Stimulated activated CD8-positive, alpha-beta memory T cell treated with anti-CD3 and anti-CD28 coated beads, Interleukin-4, amount 100 ng/mL, for 24 hours (primary cell): ENCODE measurements at places on chromosomes 5 and 9.

GRCh38 chr9:687034-687785 lies 154.3 kb upstream of the DMRT1 start:
- DNase-seq, result no peak

DNA sequence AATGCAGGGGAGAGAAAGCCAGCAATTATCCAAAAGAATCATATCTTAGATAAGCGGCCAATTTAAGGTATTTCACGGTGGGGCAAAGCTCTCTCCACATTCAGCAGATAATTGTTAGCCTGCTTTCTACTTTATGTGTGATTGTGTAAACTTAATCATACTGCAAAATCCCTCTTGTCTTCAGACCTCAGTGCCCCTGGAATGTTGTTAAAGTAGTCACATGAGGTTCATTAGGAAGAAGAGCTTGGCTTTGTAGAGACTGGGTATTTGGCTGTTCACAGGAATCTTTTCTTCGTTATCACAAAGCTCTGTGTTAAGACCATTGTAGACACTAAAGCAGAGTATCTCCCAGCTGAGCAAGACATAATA lies 127.0 kb downstream of the RFK start:
- DNase-seq, result no peak

DNA sequence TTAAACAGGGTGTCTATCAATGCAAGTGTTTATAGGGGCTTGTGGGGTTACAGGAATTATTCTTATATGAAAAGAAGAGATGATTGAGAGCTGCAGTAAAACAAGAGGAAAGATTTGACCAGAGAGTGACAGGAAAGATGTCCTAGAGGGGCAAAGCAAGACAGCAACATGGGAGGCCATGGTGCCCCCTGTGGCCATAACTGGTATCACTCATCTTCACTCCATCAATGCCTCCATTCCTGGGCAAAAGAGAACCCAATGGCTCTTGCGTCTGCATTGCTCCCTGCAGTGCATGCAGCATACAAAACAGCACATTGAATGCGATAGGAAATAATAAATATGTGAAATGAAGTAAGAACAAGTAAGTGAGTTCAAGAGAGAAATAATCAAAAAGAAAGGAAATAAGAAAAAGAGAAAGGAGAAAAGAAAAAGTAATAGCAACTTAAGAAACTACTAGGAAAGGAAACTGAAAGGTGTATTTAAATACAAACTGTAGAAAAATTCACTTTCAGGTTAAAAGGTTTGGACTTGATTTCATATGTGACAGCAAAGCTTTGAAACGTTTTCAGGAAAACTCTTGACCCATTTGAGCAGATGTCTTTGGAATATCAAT lies 206.6 kb downstream of the SEMA5A start:
- DNase-seq, result no peak

DNA sequence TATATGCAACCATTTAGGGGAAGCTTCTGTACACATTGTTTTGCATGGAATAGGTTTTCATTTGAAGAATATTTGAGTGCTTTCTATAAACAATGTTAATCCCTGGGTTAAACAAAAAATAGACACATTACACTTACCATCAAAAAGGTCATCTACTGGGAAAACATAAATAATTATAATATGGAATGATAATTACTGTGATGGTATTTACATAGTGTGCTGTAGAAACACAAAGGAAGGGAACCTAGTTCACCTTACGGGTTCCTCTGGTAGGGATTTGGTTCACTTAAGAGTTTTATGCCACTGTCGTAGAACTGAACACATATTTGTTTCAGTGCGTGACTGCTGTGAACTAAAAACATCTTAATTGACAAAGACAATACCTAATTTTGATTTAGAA lies 44.9 kb downstream of the SLC44A1 start:
- no peak for DNase-seq

DNA sequence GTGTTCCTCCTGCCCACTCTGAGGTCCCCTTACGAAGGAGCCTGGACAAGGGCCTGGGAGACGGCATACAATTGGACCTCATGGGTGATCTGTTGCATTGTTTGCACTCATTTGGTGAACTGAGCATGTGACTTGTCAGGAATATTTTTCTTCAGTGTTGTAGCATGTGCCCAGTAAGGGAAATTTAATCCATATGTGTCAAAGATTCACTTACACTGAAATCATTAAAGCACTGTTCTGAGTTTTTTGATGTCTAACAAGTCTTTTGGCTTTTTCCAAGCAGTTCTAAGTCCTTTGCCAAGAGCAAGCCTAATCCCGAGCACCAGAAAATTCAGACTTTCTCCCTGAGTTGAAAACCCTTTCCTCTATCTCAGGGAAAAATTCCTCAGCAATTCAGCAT lies 61.6 kb upstream of the RPS23 start:
- no peak for DNase-seq

DNA sequence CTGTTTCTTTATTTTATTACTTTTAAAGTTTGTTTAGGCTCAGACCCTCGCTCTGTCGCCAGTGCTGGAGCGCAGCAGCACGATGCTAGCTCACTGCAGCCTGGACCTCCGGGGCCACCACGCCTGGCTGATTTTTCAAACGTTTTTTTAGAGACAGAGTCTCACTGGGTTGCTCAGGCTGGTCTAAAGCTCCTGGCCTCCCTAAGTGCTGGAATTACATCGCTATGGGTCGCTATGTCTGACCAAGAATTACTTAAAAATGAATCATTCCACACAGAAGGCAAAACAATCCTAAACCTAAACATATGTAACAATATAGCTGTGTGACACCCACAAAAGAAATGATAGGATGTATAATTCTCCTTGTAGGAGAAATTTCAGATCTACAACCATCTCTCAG lies 86.9 kb upstream of the SIMC1 start:
- no peak for DNase-seq

DNA sequence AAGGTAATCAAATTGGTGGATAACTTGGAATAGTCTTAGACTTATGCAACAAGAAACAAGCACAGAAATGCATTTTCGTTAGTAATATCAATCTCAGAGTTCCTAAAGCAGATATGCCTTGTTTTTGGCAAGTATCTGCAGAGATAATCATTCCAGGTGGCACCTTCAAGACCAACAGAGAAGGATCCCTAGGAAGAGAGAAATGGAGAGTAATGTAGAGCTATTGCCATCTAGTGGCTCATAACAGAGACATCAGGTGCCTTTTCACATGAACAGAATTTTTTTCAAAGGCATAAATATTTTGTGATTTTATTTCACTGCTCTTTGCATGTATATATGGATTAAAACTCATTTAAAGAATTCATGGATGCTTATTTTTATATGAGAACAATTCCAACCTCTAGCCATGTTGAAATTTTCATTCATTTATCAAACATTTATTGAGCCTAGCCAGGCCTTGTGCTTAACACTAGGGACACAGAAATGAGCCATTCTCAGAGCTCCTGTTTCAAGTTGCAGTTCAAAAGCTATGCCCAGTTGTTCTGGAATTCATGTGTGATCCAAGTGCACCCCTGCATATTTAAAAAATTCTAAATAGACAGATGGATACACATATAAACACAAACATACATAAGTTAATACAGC lies 117.5 kb upstream of the OR13F1 start:
- DNase-seq, result no peak

DNA sequence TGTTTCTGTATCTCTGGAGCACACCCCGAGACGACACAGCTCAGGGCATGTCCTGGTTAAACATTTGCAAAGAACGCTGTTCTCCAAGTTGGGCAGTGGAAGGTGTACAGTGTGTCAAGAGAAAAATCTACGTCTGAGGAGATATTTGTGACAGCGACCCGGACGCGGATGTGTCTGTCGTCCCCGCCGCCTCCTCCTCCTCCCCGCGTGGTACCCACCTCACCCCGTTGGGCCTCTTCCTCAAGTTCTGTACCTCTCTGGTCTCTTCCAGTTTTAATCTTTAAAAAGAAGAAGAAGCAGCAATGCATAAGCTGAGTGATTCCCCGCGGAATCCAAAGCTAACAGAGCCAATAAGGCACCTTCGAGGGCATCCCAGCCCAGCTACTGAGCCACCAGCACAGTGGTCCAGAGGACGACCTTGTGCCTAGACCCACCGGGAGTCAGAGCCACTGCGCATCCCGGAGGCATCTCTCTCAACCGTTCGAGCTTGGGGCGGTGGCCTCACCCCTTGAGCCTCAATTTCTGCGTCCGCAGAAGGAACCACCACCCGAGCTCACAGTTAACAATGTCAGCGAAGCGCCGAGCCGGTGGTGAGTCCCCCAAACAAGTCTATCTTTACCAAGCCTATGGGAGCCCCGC lies 467 bp downstream of the C9orf78 start:
- DNase-seq, result no peak

- DNase-seq, result no peak
Observed at GRCh38 chr5:111117136-111117535, 25.0 kb downstream of the WDR36 start.

DNA sequence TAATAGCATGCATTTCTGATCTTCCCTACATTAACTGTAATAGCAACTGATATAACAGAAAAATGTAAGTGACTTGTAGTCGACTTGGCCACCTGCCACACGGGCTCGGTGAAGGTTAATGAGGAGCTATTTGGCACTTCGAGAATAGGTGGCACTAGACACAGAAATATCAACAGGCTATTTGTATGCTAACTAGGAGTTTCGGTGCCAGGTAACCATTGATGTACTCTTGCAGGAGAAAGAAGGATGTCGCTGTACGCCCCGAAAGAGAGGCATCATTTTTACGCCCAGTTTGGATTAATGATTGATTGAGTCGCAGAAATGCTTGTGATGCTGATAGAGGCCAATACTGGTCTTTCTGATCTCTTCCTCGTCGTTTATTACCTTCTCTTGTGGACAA lies 516 bp upstream of the DMRT2 start:
- DNase-seq, result no peak

DNA sequence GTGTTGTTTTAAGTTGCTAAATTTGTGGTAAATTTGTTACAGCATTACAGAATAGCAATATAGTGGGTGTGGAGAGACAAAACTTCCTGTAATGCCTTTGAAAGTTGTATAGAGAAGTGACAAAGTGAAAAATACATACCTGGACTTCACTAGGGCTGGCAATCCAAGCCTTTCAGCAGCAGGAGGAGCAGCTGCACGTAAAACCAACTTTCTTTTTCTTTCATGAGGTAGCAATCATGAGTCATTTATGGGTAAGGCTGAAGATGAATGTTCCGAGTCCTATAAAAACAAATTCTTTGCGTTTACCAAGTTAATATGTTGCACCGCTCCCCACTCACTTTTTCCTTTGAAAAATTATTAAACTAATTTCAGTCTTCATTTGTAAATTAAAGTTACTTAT lies 1138.2 kb downstream of the TAF11L14 start:
- DNase-seq, result no peak

DNA sequence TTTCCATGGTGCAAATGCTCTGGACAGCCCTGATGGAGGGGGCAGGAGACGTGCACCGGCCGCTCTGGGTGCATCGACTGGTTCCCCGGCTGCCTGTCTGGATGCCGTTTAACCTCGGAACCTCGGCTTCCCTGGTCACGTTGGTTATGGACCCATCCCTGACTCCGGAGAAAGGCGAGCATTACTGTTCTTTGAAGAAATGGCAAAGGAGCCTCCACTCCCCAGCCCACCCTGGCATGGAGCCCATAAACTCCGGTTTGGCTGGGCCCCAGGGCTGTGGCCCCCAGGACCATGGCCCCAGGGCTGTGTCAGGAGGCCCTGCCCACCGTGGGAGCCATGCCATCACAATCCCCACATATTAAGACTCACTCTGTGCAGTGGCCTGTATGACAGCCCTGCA lies 28.9 kb downstream of the DBH start:
- DNase-seq, result no peak

- no peak for DNase-seq
Observed at GRCh38 chr9:136535070-136535469, 10.8 kb downstream of the NOTCH1 start.

DNA sequence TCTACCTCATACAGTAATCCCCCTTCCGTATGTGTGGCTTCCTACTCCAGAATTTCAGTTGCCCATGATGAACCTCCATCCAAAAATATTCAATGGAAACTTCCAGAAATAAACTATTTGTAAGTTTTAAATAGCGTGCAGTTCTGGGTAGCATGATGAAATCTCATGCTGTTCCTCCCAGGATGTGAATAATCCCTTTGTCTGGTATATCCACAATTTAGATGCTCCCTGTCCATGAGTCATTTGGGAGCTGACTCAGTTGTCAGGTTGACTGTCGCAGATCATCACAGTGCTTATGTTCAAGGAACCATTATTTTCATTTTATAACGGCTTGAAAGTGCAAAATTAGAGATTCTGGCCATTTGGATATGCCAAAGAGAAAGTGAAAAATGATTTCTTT lies 290.1 kb upstream of the CDH9 start:
- no peak for DNase-seq

GRCh38 chr9:119818726-119819435 lies 449.6 kb upstream of the BRINP1 start:
- no peak for DNase-seq

DNA sequence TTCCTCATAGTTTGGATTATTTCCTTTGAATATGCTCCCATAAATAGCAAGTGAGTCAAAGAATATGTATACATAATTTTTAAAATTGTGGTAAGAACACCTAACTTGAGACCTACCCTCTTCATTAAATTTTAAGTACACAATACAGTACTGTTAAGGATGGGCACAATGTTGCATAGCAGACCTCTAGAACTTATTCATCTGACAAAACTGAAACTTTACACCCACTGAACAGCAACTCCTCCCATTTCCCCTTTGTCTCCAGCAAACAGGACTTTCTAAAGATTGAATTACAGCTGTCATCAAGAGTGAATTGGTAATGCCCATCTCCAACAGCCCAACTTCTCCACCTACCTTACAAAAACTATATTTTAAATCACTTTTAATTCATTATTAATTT lies 388.9 kb downstream of the HTR1A start:
- DNase-seq, result no peak

GRCh38 chr9:5388026-5388819 lies 48.5 kb upstream of the RLN1 start:
- DNase-seq, result no peak

DNA sequence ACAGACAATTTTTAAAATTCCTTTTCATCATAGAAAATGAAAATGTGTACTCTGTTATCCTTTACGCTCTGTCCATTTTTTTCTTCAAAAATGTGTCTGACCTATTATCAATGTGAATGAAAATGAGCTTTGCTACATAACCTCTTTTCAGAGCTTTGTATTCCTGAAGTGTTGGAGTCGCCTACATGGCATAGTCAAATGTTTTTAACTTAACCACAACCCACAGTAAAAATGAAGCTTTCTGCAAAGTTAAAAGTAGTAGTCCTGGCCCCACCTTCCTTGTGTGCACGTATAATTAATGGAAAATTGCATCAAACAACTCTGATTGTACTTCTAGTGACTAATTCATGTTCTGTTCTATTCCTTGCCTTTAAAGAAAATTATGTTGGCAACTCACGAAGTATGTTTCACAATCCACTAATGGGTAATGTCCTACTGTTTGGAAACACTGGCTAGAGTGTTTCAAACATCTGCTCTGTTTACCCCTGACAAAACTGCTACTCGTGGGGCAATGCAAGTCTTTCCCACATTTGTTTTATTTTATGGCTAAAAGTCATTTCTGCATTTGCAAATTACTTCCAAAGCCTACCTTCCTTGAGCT lies 18.6 kb upstream of the PSAT1 start:
- no peak for DNase-seq

GRCh38 chr9:20838218-20838617 lies 154.2 kb downstream of the FOCAD start:
- DNase-seq, result no peak
